ENCODE measurements at places on chromosomes 5 and 9. TPM values are rescaled to one million over a fixed set of nuclear protein-coding genes. Genes with fewer than 3 reads are reported as not detected.
A peak's percentile ranks its signal among the peaks of the same experiment; 100 is the strongest.

GRCh38 chr5:153515301-153515700 lies 24.8 kb downstream of the GRIA1 start:
- DNase-seq = peak; percentile 61

GRCh38 chr5:9209846-9210492 lies 335.9 kb downstream of the SEMA5A start:
- peak; percentile 69 for DNase-seq

- DNase-seq = no peak
Measured at GRCh38 chr9:18668944-18669343, 195.0 kb downstream of the ADAMTSL1 start.

DNA sequence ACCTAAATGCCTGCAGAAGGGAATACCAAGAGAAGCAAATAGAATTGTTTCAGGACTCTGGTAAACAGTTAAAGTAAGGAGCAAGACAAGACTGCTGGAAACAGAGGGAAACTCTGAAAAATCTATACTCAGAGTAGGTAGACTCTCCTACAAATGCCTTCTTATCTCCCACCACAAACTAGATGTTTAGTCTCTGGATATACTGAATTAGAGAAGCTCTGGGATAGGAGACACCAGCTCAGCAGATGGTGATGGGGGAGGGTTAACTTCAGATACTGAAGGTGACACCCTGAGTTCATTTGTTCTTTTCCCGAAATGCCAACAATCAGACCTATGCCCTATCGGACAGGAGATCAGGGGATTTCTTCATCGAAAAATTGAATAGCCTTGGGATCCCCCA lies 54.1 kb upstream of the CHD1 start:
- DNase-seq = no peak

GRCh38 chr5:87195104-87195591 lies 72.5 kb upstream of the RASA1 start:
- peak; percentile 86 for DNase-seq

- DNase-seq = no peak
Measured at GRCh38 chr5:11396917-11397316, 507.3 kb downstream of the CTNND2 start.

DNA sequence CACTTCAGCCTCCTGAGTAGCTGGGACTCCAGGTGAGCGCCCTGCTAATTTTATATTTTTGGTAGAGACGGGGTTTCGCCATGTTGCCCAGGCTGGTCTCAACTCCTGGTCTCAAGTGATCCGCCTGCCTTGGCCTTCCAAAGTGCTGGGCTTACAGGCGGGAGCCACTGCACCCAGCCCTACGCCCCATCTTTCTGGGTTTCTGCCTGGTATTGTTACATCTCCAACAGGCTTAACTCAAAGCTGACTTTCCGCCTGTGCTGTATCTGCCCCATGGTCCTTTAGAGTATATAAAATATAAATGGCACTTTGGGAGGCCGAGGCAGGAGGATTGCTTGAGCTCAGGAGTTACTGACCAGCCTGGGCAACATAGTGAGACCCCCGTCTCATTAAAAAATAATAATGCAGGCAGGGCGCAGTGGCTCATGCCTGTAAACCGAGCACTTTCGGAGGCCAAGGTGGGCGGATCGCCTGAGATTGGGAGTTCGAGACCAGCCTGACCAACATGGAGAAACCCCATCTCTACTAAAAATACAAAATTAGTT lies 36.5 kb upstream of the GLDC start:
- peak; percentile 53 for DNase-seq

DNA sequence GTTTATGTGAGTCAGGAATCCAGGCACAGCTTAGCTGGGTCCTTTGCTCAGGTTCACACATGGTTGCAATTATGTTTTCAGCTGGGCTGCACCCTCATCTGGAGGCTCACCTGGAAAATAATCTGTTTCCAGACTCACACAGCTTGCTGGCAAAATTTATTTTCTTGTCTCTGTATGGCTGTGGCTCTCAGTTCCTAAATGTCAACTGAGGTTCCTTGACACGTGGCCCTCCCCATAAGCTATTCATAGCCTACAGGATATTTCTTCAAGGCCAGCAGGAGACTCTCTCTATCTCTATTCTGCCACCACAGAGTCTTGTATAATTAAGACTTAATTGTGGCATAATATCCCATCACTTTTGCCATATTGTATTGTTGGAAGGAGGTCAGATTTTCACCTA lies 732.0 kb downstream of the CDH18 start:
- DNase-seq = no peak

- no peak for DNase-seq
Measured at GRCh38 chr5:162990856-162991497, 446.4 kb upstream of the CCNG1 start.

GRCh38 chr5:8906303-8906967 lies 639.4 kb downstream of the SEMA5A start:
- DNase-seq = peak; percentile 68

- DNase-seq = peak; percentile 68
Measured at GRCh38 chr9:7536310-7536939, 263.2 kb downstream of the DMAC1 start.

DNA sequence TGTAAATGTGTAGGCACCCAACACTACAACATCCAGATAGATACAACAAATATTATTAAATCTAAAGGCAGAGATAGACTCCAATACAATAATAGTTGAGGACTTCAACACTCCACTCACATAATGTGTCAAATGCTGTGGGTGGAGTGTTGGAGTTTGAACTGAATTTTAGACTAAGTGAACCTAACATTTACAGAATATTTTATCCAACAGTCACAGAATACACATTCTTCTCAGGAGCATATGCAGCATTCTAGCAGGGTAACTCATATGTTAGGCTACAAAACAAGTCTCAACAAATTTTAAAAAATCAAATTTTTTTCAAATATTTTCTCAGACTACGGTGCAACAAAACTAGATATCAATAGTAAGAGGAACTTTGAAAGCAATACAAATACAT lies 648.7 kb upstream of the CDH18 start:
- no peak for DNase-seq

DNA sequence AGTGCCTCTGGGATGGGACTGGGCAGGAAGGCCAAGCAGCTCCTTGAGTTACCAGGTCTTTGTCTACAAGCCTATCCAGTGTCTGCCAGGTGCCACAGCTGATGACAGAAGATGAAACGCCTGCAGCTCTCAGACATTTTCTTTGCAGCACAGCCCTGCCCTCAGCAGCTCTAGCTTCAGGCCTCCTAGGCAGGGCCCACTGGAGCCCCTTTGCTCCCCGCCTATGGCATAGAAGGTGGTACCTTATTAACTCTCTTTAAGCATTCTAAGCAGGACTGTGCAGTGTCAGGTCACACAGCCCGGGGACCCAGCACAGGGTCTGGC lies 1.3 kb upstream of the SKP1 start:
- no peak for DNase-seq

GRCh38 chr9:87238545-87238944 lies 259.1 kb upstream of the DAPK1 start:
- DNase-seq = peak; percentile 30

- no peak for DNase-seq
Measured at GRCh38 chr5:64973215-64973614, 204.5 kb downstream of the CWC27 start.

- DNase-seq = no peak
Measured at GRCh38 chr9:112271466-112272098, 61.8 kb downstream of the PTBP3 start.

ZNF883 gene
- total RNA-seq = 6.6 TPM

FBP2 gene
- total RNA-seq = not detected

OR1Q1 gene
- not detected for total RNA-seq

PTPN3 gene
- 1.3 TPM for total RNA-seq

RNF183 gene
- total RNA-seq = not detected

SERF1A gene
- 15.3 TPM for total RNA-seq

TRAF2 gene
- 8.1 TPM for total RNA-seq

TCERG1 gene
- total RNA-seq = 23.6 TPM

PKD2L2 gene
- total RNA-seq = not detected

TMEM174 gene
- not detected for total RNA-seq

ASTN2 gene
- total RNA-seq = 7.5 TPM

All from GM23248 (cell line).